Lung (tissue), 17 donors: ENCODE measurements at places on chromosomes 2 and 18. TPM values are rescaled to one million over a fixed set of nuclear protein-coding genes. Genes with fewer than 3 reads are reported as not detected.
A peak's percentile ranks its signal among the peaks of the same experiment; 100 is the strongest.

ANKRD36 gene
- total RNA-seq = 23.8 TPM

- no peak for DNase-seq
These were observed 590.8 kb upstream of the CDH2 start for GRCh38 chr18:28767727-28768211.

- no peak for DNase-seq
These were observed 23.6 kb downstream of the FAM171B start for GRCh38 chr2:186717320-186718007.

CNGA3 gene
- total RNA-seq = 0.40 TPM

ADRA2B gene
- total RNA-seq = 0.21 TPM

DNA sequence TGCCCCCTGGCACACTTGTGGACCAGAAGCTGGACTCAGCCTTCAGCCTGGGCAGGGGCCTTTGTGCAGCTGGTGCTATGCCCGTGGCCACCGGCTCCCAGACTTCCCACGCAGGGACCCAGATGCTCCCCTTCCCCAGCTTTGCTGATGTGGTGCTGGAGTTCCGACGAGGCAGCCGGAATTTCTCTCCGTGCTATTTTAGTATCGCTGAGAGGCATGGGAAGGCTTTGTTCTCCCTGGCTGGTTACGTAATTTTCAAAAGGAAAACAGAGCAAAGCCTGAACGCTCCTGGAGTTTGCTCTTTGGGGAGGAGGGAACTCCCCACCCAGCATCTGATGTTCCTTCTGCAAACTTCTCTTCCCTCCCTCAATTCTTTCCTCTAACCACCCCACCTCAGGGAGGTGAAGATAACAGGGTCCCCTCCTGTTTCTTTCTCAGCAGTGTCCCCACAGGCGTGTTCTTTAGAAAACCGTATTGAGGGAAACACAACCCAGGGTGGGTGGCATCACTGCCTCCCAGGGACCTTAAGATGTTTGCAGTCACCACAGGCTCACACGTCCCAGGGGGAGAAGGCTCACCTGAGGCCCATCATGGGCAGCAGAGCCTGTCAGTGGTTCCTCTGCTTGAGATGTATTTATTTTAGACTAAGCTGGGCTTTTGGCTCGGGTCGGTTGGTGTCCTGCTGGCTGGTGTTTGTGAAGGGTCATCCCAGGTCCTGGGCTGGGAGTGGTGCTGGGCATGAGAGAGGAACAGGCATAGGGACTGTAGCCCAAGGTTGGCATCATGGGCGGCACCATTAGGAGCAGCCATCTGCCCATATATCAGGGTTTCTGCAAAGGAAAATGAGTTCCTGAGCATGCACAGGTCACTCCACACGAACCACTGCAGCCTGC, 95.0 kb downstream of the MAPK4 start:
- no peak for DNase-seq

DNA sequence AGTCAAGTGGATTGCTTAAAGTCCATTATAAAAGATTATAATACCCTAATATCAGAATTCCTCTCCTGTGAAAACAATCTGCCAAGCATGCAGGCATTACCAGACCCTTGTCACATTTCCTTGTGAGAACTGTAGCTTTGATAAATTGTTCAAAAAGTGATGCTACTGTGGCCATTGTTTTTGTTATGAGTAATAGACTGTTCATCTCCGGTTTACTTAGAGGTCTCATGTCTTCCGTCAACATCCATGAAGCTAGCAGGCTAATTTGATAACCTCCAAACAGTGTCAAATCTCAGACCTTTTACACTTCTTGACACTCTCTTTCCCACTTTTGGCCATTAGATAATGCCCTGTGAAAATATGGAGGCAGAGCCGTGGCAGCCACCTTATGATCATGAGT, 342.7 kb downstream of the CPS1 start:
- no peak for DNase-seq

DNA sequence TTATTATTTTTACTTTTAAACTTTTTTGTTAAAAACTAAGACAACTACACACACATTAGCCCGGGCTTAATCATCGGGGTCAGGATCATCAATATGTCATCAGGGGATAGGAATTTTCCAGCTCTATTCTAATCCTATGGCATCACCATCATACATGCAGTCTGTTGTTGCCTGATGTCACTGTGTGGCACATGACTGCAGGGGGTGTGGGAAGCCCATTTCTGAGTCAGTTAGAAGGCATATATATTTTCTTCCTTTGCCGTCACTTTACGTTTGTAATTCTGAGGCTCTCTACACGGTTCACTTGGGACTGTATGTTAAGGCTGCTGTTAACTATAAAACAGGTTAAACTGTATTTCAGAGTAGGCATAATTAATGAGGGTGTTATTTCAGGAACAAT, 144.4 kb upstream of the ITGA6 start:
- no peak for DNase-seq

DNA sequence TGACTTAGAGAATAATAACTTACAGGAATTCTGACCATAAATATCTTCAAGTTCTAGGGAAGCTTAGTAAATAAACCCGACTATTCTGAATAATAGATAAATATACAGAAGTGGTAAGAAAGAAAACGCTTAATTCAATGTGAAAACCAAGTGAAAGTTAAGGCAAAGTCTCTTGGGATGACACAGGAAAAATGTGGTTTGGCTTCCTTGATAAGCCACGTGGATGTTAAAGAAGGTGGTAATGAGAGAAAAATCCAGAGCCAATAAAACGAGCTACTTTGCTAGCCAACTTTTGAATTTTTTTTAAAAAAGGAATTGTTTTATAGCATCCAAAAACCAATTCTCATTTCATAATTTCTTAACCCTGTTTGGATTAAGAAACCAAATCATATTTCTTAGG, 166.2 kb upstream of the VRK2 start:
- DNase-seq = no peak

FIGN gene
- 5.4 TPM for total RNA-seq

DNA sequence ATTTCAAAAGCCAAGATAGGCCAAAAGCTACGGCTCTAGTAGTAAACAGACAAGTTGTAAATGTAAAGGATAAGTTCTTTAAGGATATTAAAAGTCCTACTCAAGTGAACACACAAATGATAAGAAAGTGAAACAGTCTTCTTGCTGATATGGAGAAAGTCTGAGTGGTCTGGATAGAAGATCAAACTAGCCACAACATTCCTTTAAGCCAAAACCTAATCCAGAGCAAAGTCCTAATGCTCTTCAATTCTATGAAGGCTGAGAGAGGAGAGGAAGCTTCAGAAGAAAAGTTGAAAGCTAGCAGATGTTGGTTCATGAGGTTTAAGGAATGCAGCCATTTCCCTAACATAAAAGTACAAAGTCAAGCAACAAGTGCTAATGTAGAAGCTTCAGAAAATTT, 111.7 kb upstream of the ZEB2 start:
- no peak for DNase-seq

DNA sequence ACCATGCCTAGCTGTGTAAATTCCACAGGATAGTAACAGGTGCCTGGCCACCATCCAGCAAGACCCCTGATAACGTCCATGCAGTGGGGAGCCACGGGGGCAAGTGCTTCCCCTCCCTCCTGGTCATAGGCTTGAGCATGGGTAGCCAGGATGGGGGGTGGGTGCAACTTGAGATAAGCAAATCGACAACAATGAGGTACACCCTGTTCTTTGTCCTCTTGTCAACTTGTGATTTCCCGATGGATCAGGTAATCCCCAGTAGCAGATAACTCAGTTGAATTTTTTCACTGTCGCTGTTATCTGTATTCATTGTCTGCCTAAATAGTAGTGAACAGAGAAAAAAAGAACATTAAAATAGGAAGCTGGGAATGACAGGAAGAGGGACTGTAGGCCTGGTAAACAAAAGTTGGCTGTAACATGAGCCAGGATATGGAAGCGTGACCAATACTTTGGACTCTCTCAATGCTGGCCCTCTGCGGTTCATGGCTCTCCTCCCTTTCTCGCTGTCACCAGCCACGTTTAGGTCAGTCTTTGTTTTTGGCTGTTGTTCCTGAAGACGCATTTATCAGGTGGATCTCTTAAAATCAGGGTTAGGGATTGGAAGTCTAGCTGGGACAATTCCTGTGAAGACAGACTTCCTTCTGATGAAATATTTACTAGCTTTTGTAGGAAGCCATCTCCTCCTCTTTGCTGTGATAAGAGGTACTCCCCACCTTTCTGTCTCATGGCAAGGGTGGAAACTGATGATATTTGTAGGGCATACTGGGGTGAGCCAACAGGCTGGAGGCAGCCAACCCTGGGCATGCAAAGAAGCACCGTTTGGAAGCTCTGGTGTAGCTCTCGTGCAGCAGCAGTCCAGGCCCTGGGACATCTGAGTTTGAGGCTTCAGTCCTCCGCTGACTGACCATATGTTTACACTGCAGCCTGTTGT, 42.4 kb downstream of the TCF7L1 start:
- DNase-seq = peak; percentile 91

DNA sequence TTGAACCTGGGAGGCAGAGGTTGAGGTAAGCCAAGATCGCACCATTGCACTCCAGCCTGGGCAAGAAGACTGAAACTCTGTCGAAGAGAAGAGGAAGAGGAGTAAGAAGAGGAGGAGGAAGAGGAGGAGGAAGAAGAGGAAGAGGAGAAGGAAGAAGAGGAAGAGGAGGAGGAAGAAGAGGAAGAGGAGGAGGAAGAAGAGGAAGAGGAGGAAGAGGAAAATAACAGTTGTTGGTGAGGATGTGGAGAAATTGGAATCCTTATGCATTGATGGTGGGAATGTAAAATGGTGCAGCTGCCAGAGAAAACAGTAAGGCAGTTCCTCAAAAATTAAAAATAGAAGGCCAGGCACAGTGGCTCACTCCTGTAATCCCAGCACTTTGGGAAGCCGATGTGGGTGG, 8.5 kb upstream of the NCL start:
- no peak for DNase-seq

DNA sequence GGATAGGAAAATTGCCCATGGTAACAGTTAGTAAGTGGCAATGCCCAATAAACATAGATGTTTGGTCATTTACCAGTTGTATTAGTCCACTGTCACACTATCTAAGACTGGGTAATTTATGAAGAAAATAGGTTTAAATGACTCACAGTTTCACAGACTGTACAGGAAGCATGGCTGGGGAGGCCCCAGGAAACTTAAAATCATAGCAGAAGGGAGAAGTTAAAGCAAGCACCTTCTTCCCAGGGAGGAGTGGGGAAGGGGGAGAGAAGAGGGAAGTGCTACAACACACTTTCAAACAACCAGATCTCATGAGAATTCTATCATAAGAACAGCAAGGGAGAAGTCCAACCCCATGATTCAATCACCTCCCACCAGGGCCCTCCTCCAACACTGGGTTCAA, 23.4 kb downstream of the NR4A2 start:
- DNase-seq = no peak

DNA sequence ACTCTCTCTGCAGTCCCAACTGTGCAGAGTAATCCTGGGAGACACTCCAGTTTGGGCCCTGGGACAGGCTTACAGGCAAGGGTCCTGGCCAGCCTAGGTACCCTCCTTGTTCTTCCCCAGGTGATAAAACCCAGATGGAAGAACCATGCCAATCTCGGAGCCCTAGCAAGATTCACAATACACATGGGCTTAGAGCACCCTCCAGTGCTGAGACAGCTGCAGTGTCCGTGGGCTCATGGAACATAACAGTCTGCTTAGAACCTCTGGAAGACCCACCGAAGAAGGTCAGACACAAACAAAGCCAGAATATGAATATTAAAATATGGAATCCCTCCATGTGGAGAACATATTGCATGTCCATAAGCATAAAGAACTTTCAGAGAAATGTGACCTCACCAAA, 568.1 kb downstream of the KCNJ3 start:
- no peak for DNase-seq

DNA sequence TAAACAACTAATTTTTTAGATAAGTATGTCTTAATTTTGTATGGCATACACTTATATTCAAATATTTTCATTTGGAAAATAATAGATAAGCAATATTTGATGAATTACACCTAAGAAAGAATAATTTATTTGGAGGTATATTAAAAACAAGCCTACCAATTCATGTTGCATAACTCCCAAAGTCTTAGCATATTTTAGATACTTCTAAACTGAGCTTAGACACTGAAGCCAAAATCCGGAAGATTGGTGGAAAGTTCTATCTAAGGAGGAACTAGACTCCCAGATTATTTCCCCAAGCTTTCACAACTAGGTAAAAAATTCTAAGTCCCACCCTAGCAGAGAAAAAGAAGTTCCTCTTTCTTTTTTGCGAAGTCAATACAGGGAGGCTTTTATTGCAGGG, 221.0 kb upstream of the MMADHC start:
- no peak for DNase-seq

DNA sequence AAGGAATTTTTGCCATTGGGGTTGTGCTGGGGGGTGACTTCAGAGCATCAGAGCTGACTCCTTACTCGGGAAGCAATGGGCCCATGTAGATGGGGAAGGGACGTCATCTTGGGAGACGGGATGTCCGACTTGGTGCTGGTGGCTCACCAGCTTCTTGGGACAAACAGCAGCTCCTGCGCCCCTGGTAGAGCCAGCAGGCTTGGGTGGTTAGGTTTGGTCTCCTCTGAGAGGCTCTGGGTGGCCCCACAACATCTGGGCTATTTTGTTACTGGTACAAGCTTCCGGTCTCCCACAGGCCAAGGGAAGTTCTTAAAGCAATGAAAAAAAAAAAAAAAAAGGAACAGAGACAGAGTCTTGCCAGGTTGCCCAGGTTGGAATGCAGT, 1.8 kb downstream of the NGEF start:
- DNase-seq = no peak

- DNase-seq = peak; percentile 93
These were observed at the start of gene HS1BP3 for GRCh38 chr2:20650877-20651730. HS1BP3 (minus strand) TSS chr2:20651098; CDS start chr2:20651063, 35 bp downstream.

DNA sequence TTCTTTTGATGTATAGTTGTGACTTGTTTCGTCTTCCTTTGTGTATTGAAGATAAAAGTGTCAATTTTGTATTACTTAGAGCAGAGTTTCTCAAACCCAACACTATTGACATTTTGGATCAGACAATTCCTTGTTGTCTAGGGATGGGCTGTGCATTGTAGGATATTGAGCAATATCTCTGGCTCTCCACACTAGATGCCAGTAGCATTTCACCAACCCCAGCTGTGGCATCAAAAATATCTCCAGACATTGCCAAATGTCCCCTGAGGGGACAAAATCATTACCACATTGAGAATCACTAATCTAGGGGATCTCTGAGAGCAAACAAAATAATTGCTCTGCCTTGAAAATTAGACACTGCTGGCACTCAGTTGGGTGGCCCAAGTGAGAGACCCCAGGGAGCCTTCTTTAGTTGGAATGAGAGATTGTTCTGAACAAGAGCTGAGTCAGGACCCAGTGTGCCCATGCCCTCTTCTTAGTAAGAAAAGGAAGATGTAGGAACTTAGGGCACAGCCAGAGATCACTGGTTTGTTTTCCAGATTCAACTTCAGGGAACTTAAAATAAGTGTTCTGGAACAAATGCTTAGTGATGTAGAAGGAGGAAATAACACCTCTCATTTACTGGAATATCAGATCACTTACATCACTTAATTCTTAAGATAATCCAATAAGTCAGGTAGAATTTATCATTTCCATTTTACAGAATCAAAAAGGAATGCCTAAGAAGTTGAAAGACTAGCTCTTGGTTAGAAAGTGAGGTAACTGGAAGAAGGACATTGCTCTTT, 466.6 kb upstream of the TNP1 start:
- DNase-seq = no peak

CENPA gene
- 1.5 TPM for total RNA-seq
